ENCODE measurements at places on chromosomes 4 and X.

GRCh38 chrX:924017-924416 is 288.4 kb downstream of the CRLF2 start:
- no peak for DNase-seq

DNA sequence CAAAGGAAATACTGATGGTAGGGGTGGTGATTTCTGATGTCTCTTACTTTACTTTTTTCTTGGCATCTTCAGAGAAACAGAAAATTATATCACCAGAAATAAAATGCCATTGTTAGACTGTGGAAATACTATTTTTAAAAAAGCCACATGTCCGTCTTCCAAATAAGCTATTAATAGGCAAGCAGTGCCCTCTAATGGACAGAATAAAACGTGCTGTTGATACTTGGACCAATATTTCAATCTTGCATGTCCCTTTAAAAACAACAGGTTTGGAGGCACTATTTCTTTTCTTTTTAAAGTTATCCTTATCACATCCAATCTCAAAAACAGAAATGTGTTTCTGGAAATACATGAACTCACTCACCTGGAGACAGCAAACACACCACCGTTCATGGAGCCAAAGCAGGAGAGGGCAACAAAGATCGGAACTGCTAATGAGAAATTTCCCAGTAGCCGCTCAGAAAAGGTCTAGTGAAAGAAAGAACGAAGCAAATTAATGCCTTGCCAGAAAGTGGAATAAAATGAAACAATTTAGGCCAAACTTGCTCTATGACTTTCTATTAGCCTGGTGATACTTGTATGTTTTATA is 59.2 kb downstream of the SLC7A11 start:
- no peak for DNase-seq

GRCh38 chrX:131782646-131783045 is 238.8 kb downstream of the OR13H1 start:
- DNase-seq, result no peak

DNA sequence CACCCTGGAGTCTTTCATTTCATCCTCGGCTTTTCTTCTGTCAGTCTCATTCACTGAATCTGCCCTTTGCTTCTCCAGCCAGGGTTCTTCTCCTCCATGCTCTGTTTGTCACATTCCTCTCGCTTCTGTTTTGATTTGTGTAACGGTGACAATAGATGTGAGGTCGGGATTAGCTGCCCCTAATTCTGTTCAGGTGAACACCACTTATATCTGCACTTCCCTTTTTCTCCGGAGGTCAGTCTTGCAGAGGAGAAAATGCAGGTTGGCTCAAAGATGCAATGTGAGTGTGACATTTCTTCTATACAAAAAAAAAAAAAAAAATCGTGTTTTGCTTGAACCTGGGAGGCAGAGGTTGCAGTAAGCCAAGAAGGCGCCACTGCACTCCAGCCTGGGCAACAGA is 262.9 kb downstream of the ASMT start:
- no peak for DNase-seq

- no peak for DNase-seq
These were observed 15.3 kb upstream of the BEND4 start for GRCh38 chr4:42167709-42168108.

GRCh38 chrX:39039890-39040289 is 238.6 kb downstream of the MID1IP1 start:
- no peak for DNase-seq

DNA sequence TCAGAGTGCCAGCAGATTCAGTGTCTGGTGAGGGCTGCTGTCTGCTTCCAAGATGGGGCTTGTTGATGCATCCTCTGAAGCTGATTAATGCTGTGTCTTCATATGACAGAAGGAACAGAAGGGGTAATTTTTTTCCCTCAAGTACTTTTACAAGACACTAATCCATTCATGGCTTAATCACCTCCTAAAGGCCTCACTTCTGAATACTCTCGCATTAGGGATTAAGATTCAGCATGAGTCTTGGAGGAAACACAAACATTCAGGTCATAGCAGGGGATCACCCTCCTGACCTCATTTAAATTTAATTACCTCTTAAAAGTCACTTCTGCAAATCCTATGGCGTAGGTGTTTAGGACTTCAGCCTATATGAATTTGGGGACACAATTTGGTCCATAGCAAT is 1145.5 kb upstream of the PCDH10 start:
- DNase-seq, result no peak

All from CD8-positive, alpha-beta memory T cell (primary cell).